Stimulated activated CD4-positive, alpha-beta T cell treated with anti-CD3 and anti-CD28 coated beads, TNF-alpha, amount 100 ng/mL, for 1 hour (primary cell): ENCODE measurements at places on chromosomes 11 and 22.

GRCh38 chr11:32071811-32072210 lies 19.1 kb upstream of the RCN1 start:
- DNase-seq, result no peak

- DNase-seq, result no peak
These were observed 21.1 kb upstream of the CAPRIN1 start for GRCh38 chr11:34030382-34030781.

GRCh38 chr11:88454881-88455280 lies 117.3 kb upstream of the CTSC start:
- DNase-seq, result no peak

DNA sequence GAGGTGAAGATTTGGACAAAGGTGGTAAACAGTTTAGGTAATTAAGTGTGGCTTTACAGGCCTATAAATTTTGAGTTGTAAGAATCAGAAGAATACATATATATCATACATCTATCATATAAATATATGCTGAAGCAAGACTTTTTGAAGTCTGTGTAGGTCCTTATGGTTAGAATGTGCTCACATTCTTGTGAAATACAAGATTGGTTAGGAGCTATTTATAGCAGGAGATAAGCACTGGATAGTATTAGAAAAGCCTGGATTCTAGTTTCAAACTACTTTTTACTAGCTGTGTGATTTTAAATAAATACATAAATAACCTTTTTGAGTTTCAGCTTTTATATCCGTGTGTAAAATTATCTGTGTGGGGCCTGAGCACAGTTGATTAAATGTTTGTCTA lies 42.3 kb downstream of the ANKRD42 start:
- no peak for DNase-seq

DNA sequence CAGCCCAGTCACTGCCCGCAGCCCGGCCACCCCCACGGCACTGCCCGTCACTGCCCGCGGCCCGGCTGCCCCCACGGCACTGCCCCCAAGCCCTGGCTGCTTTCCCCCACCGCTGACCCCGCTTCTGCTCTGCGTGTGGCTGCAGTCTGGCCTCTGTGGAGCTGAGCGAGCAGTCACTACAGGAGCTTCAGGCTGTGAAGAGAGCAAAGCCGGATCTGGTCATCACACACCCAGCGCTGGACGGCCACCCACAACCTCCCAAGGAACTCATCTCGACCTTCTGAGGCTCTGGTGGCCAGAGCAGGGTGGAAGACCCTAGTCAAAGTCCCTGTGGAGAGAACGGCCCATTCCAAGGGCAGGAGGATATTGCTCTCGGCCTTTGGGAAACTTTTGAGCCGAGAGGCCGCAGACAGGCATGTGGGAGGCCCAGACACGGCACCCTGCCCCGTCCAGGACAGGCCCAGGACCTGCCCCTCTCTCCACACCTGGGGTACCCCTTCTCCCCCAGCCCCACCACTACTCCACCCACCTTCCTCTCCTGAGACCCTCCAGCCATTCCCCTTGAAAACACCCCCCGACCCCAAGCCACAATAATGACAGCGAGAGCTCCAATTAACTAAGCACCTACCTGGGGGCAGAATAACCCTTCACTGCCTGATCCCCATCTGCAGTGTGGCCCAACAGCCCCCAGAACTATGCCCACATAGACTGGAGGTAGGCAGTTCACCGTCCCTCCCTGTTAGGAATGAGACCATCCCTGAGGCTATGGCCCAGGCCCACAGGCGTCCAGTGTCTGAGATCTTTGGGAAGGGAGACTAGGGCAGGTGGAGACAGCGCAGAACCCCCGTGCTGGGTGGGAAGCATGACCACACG lies 3.7 kb upstream of the PGGHG start:
- DNase-seq, result no peak

- no peak for DNase-seq
These were observed 29.8 kb downstream of the POU2AF1 start for GRCh38 chr11:111349191-111349695.

DNA sequence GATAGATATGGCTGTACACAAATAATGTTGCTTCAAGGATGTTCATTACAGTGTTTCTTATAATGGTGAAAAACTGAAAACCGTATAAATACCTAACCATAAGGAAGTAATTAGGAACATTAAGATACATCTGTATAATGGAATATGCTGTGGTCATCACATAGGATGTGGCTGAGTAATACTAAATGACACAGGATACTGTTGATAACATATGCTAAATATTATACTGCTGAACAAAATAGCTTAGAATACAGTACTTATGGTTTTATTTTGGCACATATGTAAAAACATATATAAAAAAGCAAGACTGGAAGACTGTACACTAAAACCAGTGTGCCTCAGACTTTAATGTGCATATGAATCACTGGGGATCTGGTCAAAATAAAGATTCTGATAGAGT lies 43.8 kb downstream of the FBXO7 start:
- DNase-seq, result no peak
